CD4-positive, alpha-beta T cell treated with Interleukin-10 for 1 hour (primary cell): ENCODE measurements at places on chromosomes 5 and 9.

DNA sequence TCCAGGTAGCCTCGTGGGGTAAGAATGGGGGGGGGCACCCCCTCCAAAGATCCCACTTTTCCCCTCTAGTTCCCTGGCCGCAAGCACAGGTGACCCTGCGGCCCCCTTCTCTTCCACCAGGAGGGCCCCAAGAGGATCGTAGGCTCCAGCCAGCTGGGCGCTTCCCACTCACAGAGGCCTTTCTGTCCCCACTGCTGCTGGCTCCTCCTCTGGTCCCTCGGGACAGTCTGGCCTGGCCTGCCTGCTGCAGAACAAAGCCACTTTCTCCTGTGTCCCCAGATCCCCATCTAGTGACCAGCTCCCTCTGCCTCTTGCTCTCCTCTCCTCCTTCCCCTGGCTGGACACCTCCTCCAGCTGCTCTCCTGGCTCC lies 534 bp upstream of the SAPCD2 start:
- no peak for DNase-seq

DNA sequence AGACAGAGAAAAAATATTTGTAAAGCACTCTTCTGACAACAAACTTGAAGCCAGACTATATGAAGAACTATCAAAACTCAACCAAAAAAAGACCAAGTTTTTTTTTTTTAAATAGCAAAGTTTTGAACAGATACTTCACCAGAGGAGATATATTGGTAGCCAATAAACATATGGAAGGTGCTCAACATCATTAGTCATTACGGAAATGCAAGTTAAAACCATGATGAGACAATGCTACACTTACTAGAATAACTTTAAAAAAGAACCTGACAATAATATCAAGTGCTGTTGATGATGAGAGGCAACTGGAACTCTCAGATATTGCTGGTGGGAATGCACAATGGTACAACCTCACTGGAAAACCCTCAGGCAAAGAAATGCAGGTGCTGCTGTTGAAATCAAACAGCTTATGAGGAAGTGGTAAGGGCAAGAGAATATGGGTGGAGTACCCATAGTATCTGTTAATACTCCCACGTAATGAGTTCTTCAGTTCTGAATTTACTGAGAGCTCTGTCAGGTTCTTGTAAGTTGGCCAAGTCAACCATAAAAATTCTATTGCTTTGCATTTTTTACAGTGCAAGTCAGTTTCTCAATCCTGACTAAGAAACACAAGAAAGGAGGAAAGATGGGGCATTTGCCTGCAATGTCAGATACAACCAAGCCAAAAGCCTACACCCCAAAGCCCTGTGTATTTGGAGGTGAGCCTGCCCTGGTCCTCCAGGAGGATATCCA lies 87.3 kb upstream of the GNAQ start:
- DNase-seq = peak; percentile 40

DNA sequence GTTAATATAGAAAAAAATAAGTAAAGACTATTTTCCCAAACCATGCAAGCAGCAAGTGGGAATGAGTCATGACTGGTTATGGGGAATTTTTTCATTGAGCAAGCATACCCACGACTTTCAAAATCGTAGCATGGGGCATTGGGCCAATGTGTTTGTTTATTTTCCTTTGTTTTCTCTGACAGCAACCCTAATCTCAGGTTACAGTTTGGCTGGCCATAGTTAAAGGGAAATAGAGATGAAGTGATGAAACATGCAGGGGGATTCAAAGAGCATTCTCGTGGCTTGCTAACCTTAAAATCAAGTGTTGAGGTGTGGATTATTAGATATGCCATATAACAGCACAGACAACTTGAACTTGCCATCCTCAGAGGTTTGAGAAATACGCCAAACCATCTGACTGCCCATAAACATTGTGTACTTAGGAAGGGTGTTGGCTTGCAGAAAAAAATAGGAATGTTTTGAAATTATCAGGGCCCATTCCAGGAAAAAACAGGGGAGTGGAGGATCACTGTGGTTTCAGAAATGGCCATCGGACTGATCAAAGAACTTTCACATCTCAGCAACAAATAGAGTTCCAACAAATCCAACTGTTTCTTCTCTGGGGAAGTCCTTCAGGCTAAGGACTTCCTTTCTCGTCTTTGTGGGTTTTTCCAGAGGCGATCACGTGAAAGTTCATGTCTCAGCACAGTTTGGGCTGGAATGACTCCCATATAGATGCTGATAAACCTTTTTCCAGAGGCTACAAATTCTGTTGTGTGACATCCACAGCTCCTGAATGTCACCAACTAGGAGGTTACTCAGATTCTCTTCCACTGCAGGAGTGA lies 259.1 kb downstream of the SYK start:
- no peak for DNase-seq

DNA sequence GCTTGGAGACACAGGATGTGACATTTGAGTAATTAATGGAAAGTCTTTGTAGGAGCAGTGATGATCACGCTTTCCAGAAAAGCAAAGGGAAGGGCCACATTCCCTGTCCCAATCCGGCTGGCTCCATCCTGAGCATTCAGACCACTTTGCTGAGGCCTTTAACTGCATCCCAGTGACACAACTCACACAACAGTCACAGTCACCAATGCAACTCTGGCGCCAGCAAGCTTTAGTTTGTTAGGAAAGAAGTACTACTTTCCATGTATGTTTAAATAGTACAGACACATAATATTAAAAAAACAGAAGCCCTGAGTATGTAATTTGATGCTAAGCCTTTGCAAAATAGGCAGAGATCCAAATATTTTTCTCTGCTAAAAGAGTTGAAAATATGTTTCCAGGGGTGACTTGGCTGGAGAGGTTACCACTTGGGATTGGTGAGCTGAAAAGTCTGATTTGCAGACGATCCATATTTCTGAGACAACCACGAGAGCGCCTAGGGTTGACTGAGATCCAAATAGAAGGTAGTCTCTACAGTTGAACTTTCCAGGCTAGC lies 31.7 kb upstream of the GAS1 start:
- no peak for DNase-seq

GRCh38 chr9:115628426-115628825 lies 510.5 kb upstream of the TNC start:
- DNase-seq = no peak

GRCh38 chr5:15160091-15160490 lies 288.5 kb upstream of the ANKH start:
- DNase-seq = no peak
